NCI-H2081 treated with DMSO at 0.1 percent for 48 hours (cell line): ENCODE measurements at places on chromosomes 1 and 21.

DNA sequence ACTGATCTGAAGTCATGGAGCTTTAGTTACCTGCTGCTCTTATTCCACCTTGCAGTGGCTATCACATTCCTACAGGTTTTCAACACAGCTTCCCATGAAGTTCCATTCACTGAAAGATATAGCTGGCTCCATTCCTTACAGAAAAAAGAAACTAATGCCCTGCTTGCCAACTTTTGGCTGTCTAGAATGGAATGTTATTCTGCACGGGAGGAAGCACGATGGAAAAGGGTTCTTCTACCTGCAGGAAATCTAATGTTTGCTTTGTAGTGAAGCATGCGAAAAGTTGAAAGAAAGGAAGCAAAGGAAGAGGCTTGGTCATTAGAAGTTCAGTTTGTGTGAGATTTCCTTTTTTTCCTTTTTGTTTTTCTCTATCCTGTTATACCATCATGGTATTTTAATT is 32.6 kb downstream of the GIPC2 start:
- no peak for DNase-seq

- DNase-seq, result no peak
These were observed 3.3 kb upstream of the UTP11 start for GRCh38 chr1:38009088-38009840.

DNA sequence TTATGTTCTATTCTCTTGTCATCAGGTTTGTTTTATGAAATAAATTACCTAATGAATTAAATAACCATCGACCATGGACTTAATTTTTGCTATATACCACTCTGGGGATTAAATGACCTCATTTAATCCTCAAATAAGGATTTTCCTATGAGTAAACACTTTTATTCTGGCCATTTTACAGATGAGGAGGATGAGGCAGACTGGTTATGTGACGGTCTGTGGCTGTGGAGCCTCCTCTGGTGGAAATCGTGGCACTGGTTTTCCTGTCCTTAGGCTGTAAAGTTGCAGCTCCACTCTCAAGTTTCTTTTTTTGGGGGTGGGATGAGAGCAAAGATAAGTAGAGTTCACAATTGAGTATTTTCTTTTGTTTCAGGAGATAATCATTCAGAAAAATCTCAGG is 105.2 kb downstream of the XCL2 start:
- no peak for DNase-seq

DNA sequence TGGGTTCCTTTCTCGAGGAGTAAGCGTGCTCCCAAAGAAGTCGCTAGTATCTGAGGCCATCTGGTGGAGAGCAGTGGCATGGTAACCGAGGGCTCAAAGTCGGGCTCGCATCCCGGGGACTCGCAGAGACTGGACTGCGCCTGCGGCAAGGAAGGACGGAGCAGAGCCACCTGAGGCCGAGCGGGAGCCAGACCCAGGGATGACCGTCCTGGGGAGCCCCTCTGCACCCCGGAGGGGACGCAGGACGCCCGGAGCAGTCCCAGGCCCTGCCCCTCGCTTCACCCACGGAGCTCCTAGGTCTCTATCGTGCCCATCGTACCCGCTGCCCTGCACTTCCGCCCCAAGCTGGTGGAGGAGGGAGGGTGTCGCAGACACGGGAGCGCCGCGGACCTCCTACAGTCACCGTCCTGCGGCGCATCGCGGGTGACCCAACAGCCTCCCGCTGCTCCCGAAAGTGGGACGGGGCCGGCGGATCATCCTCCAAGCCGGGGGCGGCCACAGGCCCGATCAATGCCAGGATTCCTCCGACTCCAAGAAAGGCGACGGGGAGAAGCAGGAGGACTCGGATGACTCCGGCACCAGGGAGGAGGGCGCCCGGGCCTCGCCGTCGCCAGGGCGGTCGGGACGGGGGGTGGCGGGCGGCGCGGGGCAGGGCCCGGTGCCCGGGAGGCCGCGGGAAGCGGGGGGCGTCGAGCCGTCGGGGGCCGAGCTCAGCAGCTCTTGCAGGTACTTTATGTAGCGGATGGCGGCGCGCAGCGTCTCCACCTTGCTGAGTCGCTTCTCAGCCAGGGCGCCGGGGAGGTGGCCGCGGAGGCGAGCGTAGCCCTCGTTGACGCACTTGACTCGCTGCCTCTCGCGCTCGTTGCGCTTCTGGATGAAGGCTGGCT is 2.3 kb upstream of the CACNA1S start:
- peak; percentile 82 for DNase-seq

- no peak for DNase-seq
These were observed 37.0 kb upstream of the MPC2 start for GRCh38 chr1:167973832-167974231.

- DNase-seq, result peak; percentile 48
These were observed 48.0 kb downstream of the TBCE start for GRCh38 chr1:235415008-235415904.

DNA sequence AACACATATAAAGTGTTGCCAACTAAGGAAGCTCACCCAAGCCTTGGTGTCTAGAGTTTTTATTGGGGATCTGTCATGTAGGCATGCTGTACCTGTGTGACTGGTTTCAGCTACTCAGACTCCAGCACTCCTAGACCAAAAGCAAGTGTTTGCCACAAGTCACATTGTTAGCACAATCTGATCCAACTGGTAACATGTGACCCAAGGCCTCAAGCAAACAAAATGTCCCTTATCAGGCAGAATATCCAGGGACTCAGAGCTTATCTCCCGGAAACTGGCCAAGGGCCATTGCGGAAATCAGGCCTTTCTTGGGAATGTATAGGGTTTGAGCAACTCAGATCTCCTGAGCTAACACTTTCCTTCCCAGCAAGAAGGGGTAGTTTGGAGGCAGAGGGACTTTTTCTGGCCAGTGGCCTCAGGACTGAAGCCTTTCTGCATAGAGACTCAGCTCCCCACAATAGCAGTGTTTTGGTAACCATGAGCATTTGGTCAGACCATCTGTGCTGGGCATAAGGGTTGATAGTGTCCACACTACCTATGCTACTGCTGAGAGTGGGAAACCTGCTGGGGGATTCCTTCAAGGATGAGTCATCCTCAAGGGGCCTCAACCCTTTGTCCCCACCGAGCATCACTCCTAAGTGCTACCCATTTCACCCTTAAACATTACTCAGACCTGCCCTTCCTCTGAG is 29.6 kb downstream of the NHLH2 start:
- no peak for DNase-seq

DNA sequence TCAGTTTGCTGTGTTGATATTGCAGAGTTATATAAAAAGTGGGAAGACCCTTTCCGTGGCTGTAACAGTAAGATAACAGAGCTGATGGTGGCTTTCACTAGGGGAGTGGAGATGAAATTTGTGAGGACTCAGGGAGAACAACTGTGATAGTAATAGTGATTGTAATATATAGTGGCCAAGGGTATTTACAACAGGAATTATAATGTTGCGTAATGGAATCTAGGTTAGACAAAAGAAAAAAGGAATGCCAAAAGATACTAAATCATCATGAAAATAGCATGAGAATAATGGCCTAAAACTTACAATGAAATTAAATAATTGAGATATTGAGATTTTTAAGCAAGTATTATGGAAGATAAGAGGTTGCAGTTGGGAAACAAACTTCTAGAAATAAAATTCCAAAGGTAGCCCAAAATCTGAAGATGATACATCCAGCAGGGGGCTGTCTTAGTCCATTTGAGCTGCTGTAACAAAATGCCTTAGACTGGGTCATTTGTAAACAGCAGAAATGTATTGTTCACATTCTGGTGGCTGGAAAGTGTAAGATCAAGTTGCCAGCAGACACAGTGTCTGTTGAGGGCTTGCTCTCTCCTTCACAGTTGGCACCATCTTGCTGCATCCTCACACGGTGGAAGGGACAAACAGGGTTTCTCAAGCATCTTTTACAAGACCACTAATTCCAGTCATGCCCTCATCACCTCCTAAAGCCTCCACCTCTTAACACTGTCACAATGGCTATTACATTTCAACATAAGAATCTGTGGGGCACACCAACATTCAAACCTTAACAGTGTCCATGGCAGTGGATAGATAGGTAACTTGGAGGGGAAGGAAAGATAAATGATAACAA is 711.2 kb downstream of the MRPL39 start:
- DNase-seq, result no peak

GRCh38 chr1:234871039-234871709 is 257.5 kb downstream of the TOMM20 start:
- DNase-seq, result no peak

DNA sequence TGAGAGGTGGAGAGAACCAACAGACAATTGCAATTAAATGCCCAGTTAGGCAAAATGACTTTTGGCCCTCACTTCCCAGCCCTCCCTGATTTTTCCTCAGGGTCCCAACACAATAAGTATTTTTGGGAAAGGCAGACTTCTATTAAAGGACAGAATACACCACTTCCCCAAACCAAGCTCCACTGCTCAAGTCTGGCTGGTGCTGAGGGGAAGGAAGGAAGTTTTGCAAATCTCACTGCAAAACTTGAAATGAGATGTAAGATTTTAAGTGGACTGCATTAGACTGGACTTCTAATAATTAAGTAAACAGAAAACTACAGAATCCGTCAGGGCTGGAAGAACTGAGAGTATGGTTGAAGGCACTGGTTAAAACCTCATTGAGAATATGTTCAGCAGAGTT is 32.2 kb upstream of the CD1D start:
- no peak for DNase-seq

GRCh38 chr1:164510435-164510834 is 48.5 kb upstream of the PBX1 start:
- DNase-seq, result no peak

DNA sequence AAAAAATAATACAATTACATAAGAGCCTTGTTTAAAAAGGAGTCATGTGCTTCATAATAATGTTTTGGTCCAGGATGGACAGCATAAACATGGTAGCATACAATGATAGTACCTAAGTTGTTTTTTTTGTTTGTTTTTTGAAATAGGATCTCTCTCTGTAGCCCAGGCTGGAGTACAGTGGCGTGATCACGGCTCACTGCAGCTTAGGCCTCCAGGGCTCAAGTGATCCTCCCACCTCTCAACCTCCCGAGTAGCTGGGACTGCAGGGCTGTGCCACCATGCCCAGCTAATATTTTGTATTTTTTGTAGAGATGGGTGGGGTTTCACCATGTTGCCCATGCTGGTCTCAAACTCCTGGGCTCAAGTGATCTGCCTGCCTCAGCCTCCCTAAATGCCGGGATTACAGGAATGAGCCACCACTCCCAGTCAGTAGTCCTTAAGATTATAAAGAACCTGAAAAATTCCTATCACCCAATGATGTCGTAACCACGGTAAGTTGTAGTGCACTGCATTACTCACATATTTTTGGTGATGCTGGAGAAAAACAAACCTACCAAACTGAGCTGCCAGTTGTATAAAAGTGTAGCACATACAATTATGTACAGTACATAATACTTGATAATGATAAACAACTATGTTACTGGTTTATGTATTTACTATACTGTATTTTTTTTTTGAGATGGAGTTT is 22.4 kb upstream of the RCOR3 start:
- no peak for DNase-seq

DNA sequence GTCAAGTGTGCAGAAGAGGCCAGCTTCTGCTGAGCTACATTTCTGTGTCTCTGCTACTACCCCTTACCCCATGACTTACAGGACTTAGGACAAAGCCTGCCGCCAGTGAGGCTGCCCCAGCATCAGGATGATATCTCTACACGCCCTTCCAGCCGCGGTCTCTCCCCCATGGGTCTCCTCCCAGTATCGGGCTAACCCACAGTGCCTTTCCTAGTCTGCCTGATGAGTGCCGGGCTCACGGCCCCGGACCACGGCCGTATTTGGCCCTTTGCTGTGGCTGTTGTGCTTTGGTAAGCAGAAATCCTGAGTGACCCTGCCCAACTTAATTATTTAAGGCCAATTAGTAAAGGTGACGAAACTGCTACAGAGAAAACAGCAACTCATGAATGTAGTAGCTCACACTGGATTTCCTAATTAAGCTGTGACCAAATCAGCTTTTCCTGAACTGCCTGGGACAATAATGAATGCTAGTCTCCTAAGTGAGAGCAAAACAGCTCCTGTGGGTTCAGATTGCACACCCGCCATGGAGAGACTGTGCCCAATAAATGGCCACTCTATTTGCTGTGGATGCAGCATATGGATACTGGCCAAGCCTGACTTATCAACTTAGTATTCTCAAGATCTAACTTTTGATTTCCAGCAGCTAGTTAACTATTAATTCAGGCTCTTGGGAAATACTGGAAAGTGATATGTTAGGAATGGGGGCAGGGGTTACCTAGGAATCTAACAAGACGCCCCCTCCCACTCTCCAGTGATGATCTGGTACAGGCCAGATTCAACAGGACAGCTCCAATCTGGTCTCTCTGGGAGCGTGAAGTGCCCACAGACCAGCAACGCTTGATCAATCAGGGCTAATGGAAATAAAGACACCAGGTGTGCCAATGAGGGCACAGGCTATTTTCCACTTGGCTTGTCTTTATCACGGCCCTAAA is 123.3 kb upstream of the IFFO2 start:
- no peak for DNase-seq

DNA sequence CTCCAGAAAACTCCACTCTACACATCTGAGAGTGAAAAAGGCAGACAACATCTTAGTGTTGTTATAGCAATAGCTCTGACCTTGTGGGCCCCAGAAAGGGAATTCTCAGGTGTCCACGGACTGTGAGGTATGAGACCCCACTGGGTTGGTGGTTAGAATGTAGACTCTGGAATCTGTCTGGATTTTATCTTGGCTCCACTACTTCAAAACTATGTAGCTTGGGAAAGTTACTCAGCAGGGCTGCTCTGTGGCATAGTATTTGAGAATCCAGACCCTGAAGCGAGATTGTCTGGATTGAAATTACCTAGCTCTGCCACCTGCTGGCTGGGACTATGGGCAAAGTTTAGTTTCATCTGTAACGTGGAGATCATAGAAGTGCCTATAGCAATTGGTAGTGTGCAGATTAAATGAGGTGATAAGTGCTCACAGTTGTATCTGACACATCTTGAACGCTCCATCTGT is 25.8 kb downstream of the PRDM2 start:
- no peak for DNase-seq
